ENCODE measurements at places on chromosomes 7 and 10. TPM values are rescaled to one million over a fixed set of nuclear protein-coding genes. Genes with fewer than 3 reads are reported as not detected.

DDC gene
- 0.40 TPM for total RNA-seq

EPO gene
- not detected for total RNA-seq

GRCh38 chr7:33079763-33080690, 17.5 kb upstream of the NT5C3A start:
- no peak for DNase-seq

DNA sequence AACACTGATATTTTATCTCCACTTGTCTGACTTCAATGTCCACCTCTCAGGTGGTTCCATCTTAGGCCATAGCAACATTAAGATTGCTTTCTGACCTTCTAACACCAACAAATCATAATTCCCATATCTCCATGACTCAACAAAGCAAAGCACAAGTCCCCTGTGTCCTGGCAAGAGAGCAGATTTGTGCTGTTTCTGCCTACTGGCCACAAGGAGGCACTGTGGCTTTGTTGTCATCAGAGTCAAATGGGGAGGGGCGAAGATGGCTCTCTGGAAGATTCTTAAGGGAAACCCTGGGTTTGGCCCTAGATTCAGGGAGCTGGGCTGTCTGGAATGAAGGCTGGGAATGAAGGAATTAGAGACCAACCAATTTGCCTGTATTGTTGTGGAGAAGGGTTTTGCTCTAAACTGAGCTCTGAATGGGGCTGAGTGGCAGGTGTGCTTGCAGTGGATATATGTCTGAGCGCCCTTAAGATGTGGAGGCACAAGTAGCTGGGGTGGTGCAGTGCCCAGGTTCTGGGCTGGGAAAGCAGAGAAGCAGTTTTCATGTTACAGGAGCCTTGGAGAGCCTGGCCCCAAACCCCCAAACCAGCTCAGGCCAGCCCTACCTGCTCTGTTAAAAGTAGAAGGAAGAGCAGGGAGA, 154.8 kb upstream of the PRSS58 start:
- no peak for DNase-seq

DNA sequence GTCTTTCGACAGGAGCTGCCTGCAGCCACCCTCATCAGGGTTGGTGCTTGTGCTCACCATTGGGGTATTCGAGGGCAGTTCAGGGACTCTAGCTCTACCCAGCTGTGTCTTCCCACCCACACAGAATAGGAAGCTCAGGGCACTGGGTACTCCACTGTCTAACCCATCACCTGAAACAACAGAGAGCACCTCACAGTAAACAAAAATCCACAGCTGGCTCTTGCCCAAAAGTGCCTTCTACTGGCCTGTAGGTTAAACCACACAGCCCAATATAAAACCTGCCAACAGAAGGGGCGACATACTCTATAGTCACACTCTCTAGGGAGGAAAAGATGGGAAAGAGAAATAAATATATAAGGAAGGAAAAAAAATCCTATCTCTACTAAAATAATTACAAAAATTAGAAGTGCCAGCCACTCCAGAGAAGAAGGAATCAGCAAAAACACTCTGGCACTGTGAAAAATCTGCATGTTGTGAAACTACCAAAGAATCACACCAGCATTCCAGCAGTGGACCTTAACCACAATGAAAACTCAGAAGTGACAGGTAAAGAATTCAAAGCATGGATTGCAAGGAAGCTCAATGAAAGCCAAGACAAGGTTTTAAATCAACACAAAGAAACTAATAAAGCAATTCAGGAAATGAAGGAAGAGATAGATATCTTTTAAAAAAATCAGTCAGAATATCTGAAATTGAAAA, 110.0 kb downstream of the HGF start:
- DNase-seq: no peak

DNA sequence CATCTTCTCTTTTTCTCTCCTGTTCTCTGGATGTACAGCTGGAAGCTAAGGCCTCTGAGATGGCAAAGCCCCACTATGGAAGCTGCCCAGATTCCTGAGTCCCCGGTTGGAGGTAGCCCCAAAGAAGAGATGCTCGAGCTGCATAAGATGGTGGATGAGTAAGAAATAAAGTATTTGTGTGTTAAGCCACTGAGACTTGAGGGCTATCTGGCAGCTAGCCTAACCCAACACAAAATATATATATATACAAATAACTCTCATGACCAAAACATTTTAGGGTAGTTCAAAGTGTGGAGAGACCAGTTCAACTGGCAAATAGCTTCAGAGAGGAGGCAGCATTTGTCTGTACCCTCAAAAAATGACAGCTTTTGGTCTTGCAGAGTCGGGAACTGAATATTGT, 72.4 kb upstream of the PDE1C start:
- no peak for DNase-seq

DNA sequence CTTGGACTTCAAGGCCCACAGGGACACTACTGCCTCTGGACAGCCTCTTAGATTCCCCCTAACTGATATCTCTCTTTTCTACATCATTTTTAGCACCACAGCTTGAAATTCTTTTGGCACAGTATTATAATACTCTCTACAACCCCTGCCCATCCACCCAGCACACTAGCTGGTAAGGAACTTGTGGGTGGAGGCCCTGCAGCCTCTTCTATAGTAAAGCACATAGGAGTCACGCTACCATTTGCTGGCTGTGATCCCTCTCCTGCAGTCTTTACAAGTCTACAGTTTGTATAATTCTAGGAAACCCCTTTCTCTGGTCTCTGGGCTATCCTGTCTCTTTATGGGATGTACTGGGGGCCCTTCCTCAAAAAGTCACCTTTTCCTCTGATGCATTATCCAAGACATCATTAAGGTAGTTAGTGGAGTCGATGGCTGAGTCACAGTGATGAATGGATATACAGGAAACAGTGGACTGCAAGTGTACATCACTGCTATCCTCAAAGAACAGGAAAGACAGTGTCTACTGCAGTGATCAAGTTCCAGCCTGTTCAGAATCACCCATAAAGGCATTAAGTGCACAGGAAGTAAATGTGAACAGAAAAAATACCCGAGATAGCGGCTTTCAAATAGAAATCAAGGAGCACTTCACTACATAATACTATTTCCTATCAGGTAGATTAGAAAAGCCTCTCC, 54.4 kb downstream of the STK17A start:
- DNase-seq: no peak

DNA sequence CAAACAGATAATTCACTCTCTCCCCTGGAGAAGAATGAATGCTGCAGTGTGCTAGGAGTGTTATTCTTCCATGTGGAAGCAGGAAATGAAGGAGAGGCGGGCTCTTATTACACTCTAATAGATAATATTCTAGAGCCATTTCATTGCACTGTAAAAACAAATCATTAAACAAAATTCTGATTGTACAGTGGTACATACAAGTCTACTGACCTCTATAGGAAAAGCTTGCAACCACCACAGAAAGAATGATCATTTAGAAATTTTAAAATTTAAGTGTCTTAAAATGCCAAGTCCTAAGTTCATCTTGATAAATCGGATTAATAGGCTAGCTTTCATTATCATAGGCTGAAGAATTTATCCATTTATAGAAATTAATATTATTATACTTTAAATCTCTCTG, 960.3 kb upstream of the LRRN3 start:
- DNase-seq: no peak

DNA sequence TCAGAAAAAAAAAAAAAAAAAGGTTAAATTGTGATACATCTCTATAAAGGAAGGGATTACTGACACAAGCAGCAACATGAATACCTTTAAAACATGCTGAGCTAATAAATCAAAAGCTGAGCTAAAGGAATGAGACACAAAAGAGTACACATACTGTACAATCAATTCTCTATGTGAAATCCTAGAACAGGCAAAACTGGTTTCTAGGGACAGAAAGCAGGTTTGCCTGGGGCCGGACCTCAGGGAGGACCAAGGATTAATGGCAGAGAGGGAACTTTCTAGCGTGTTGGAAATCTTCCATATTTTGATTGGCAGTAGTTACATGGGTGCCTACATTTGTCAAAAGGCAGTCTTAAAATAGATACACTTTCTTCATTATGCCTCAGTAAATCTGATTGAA, 52.5 kb downstream of the KLRG2 start:
- no peak for DNase-seq

CHST3 gene
- 16.2 TPM for total RNA-seq

GRCh38 chr7:69412331-69413146, 185.7 kb upstream of the AUTS2 start:
- peak; percentile 67 for DNase-seq

GRCh38 chr10:130728531-130729215, 582.8 kb downstream of the TCERG1L start:
- no peak for DNase-seq

DNA sequence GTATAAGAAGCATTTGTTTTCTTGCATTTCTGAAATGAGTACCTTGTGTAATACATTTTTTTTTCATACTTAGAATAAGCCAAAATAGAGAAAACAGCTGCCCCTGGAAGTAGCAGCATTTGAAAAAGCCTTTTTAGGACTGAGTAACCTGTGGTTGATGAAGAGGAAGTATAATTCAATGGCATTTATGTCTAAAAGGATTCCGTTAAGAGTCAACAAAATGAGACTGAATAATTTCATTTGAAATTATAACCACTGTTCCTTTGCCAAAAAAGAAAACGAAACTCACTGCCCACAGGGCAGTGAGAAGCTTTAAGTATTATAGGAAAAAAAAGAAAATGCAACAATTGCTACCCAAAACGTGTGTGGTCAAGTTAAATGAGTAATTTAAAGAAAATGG, 705.6 kb upstream of the PHF14 start:
- no peak for DNase-seq

DNA sequence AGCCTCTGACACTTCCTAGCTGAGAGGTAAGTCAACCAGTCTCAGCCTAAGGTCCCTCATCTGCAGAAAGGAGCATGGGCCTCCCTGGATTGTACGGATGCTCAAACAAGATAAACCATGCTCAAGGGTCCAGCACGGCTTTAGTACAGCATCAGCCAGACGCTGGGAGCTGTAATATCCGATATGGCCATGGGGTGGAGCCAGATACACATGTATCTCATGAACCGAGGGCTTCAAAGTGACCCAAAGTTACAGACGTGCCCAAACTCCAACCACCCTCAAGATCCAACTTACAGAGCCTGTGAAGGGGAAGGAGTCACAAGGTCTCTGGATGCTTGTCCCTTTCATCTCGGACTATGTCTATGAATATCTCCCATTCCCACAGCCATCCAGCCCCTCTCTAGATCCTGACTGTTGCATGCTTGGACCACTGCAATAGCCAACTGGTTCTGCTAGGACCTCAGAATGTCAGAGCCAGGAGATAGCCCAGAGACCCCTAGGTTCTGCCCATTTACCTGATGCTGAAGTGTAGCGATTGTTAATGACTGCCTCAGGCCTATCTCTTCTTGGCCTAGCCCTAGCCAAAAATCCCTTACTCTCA, 142.4 kb downstream of the SH3PXD2A start:
- DNase-seq: peak; percentile 87

DNA sequence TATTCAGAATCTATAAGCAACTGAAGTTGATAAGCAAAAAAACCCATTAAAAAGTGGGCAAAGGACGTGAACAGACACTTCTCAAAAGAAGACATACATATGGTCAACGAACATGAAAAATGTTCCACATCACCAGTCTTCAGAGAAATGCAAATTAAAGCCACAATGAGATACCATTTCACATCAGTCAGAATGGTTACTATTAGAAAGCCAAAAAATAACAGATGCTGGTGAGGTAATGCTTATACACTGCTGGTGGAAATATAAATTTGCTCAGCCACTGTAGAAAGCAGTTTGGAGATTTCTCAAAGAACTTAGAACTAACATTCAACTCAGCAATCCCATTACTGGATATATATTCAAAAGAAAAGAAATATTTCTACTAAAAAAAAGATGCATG, 332.8 kb upstream of the PLXDC2 start:
- no peak for DNase-seq

GRCh38 chr7:106560482-106560881, 100.5 kb downstream of the CCDC71L start:
- no peak for DNase-seq

DNA sequence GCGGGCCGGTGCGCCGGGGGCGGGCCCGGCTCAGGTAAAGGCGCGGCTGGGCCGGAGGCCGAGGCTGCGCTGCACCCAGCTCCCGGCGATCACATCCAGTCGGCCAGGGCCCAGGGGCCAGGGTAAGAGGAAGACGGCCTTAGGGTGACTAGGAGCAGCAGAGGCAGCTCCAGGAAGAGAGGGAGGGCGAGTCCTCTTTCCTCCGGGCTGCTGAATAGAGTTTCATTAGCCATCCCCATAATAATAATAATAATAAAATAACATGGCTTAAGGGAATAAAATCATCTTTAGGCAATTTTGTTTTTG, 44.8 kb upstream of the CDK1 start:
- DNase-seq: peak; percentile 42

RBM20 gene
- total RNA-seq: 14.2 TPM

DNA sequence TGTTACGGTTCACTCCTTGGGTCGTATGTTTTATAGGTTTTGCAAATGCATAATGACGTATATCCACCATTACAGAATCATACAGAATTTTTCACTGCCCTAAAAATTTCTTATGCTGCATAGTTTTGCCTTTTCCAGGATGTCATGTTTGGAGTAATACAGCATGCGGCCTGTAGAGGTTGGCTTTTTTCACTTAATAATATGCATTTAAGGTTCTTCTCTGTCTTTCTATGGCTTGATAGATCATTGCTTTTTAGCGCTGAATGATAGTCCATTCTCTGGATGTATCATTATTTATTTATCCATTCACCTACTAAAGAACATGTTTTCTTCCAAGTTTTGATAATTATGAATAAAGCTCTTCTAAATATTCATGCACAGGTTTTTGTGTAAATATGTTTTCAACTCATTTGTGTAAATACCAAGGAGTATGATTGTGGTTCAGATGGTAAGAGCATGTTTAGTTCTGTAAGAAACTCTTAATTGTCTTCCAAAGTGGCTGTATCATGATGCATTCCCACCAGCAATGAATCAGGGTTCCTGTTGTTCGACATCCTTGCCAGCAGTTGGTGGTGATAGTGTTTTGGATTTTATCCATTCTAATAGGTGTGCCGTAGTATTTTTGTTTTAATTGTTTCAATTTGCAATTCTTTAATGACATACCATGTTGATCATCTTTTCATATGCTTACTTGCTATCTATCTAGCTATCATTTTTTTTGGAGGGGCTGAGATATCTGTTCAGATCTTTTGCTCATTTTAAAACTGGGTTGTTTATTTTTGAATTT, 531.2 kb upstream of the GHITM start:
- no peak for DNase-seq

ITPRID1 gene
- not detected for total RNA-seq

- peak; percentile 47 for DNase-seq
Observed at GRCh38 chr10:80529604-80530003, 8.1 kb upstream of the SH2D4B start.

CRTAC1 gene
- total RNA-seq: 0.15 TPM

GRCh38 chr7:1848911-1849311, 178.8 kb downstream of the ELFN1 start:
- DNase-seq: peak; percentile 27

DNA sequence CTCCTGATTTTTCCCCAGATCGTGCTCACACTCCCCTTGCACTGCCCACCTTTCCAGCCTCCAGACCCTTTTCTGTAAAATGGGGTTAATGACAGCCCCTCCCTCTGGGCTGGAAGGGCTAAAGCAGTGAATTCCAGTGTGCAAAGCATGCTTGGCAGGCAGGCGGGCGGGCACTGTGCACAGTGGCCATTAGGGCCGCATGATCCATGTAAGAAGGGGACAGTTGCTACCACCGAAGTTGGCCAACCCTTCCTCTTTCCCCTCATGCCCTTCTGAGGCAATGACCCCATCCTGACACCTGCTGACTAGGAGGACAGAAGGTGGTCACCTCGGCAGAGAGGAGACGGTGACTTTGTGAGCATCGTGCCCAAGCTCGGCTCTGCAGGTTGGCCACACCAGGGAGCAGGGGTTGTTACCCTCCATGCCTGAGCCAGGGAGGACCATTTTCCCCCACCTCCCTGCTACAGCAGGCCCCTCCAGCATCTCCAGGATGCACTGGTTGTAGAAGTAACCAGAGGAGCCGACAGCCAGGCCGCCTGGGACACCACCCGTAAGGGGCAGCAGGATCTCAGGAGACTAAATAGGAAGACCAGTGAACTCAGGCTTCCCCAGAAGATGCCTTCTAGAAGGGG, 166.4 kb downstream of the SLIT1 start:
- DNase-seq: no peak

Data from psoas muscle (tissue), 8 donors.